KG1 (cell line): ENCODE measurements at places on chromosomes 16 and 17.

DNA sequence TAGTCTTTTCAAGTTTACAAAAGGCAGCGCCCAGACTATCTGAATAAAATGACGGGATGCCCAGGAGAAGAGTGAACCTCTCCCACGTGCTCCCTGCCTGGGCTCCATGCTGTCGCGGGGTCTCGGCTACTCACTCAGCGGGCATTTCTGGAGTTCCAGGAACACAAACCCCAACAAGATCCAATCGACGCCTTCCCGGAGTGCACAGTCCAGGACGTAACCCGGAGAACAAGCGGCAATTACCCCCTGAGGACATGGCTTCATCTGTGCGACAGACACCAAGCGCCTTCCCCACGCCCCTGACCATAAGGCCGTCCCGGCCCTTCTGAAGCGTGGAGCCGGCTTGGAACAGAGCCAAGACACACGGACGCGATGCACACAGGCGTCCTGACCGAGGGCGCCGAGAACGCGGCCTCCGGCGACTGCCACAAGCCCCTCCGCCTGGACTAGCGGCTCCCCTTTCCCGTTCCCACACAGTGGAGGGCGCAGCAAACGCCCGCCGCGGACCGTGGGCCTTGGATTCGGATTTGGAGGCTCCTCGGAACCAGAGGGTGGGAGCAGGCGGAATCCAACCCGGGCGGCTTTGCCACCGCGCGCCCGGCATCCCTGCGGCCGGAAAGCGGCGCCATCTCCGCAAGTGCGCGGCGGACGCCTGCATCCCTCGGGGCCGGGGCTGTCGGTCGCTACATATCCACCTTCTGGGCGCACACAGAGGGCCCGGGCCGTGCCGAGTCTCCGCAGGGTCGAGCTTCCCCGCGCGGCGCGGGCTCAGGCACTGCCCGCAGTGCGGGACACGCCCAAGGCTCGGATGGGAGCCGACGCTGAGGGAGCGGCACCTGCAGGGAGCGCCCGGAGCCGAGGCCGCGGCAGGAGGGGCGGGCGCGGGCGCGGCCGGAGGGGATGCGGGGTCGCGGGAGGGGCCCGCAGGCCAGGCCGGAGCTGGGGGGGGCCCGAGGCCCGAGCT lies 725 bp downstream of the ABCA3 start:
- DNase-seq: no peak

GRCh38 chr16:70713342-70713741 lies 27.5 kb upstream of the MTSS2 start:
- no peak for DNase-seq

DNA sequence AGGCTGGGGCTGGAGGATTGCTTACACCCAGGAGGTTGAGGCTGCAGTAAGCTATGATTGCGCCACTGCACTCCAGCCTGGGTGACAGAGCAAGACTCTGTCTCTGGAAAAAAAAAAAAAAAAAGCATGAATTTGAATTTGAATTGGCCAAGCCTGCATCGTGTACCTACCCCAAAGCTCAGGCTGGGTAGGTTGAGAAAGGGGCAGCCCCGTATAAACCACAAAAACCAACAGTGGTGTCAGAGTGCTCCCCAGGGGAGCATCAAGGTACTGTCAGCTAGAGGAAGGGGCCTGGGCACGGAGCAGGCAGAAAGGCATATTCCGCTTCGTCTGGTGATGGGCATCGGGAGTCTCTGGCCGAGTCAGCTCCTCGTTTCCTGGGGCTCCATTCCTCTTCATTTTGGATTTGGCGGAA lies 40.9 kb downstream of the RAP1GAP2 start:
- DNase-seq: no peak

GRCh38 chr17:77147357-77147801 lies 6.6 kb downstream of the SEC14L1 start:
- DNase-seq: no peak

DNA sequence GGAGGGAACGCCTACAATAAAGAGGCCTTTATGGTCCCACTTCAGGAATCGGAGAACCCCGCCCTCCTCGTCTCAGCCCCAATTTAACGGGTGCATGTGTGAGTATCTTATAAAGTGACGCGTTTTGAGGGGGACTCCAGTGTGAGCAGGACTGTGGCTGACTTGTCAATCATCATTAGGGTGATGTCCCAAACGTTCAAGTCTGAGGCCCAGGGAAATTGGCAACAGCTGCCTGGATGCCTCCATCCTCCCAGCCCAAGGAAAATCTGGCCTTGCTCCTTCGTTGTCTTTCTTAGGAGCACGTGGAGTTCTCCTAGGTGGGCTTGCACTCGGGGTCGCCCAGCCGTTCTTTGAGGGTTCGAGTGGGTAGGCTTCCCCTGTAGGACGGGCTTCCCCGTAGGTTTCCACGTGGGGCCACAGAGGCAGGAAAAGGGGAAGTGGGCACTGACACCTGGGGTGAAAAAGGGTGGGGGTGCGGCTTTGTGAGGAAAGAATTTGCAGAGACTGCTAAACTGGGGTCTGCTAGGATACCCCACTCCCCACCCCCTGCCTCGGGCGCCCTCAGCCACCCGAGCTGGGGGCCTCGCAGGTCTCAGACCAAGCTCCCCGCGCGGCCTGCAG lies 561 bp upstream of the HERPUD1 start:
- DNase-seq: no peak

- no peak for DNase-seq
Observed at GRCh38 chr17:69524854-69525253, 110.4 kb downstream of the MAP2K6 start.

GRCh38 chr16:68722119-68723024 lies 14.7 kb upstream of the CDH1 start:
- DNase-seq: no peak

DNA sequence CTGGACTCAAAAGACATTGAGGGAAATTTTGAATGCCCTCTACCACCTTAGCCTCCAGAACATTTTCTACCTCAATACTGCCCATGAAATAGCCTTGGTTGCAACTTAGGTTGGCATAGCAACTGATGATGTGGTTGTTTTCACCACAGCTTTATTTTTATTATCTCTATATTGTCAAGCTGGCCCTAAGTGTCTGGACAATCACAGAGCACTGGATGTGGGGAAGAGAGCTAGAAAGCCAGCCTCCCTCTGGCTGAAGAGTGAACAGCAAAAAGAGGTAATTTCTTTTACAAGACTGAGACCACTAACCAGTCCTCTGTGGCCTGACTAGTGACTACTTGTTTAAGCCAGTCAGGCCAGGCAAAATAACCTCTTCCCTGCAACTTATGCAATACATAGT lies 159.6 kb downstream of the HS3ST2 start:
- no peak for DNase-seq

- no peak for DNase-seq
Observed at GRCh38 chr16:24553983-24554382, 14.6 kb downstream of the RBBP6 start.

GRCh38 chr16:88855176-88855575 lies 1.6 kb downstream of the GALNS start:
- no peak for DNase-seq

DNA sequence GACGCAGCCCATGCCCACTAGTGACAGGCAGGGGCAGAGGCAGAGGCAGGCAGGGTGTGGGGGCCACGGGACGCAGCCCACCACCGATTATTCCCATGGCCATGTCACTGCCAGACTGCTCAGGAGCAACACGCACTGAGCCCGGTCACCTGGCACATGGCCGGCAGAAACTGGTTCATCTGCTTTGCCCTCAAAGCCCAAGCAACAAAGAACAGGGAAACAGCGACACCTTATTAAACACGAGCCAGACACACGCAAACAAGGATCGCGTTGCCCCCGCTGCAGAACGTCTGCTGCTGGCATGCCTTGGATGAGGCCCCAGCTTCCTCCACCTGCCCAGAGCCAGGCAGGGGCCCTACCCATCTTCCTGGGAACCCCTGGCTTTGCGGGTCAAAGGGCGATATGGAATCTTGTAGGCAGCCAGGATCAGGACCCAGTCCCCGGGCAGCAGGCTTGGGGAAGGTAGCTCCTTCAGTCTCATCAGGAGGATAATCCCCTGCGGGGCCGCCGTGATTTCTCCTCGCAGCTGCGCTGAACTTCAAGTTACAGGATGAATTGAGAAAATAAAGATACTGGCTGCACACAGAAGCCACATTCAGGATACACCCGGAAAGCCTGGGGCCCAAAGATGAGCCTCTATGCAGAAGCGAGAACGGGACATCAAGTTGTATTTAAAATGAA lies 4.8 kb downstream of the TBC1D16 start:
- no peak for DNase-seq

DNA sequence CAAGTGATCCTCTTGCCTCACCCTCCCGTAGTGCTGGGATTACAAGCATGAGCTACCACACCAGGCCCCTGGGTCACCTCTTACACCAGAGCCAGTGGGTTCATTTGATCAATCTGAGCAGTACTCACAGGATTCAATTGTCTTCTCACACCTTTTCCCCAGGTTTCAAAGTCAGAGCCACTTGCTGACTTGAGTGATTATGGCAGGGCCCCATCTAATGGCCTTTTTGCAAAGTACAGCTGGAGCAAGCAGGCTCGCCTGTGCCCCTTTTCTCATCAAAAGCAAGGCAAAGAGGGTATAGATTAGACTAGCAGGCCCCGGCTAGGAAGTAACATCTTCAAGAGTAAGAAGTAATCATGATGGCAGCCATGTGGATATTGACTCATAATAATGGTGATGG lies 114.8 kb upstream of the NOL11 start:
- DNase-seq: no peak

DNA sequence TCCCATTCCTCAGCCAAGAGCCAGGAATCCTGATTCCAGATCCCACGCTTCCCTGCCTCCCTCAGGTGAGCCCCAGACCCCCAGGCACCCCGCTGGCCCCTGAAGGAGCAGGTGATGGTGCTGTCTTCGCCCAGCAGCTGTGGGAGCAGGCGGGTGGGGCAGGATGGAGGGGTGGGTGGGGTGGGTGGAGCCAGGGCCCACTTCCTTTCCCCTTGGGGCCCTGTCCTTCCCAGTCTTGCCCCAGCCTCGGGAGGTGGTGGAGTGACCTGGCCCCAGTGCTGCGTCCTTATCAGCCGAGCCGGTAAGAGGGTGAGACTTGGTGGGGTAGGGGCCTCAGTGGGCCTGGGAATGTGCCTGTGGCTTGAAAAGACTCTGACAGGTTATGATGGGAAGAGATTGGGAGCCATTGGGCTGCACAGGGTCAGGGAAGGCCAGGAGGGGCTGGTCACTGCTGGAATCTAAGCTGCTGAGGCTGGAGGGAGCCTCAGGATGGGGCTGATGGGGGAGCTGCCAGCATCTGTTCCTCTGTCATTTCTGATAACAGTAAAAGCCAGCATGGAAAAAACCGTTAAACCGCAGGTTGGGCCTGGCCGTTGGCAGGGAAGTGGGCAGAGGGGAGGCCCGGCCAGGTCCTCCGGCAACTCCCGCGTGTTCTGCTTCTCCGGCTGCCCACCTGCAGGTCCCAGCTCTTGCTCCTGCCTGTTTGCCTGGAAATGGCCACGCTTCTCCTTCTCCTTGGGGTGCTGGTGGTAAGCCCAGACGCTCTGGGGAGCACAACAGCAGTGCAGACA lies at the start of gene SPN:
TSS of gene SPN (plus strand) at position 232 of the 791 bp plus-strand sequence. CDS start at position 714, 482 bp downstream.
- peak; percentile 64 for DNase-seq

DNA sequence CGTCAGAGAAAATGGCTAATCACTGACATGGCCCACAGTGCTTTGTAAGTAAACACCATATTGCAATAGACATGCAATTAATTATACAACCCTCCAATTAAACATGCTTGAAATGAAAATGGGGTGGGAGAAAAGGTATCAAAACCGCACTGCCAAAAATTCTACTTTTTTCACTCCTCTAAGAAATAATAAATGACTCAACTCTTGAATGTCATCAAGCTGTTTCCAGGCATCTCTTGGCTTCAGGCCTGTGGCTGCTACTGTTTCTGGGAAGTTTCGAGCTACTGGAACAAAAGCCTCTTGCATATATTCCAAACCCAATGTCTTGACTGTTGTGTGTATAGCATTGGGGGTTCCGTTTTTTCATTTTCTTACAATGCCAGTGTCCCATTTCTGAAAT lies 412.6 kb downstream of the RBFOX1 start:
- DNase-seq: no peak

DNA sequence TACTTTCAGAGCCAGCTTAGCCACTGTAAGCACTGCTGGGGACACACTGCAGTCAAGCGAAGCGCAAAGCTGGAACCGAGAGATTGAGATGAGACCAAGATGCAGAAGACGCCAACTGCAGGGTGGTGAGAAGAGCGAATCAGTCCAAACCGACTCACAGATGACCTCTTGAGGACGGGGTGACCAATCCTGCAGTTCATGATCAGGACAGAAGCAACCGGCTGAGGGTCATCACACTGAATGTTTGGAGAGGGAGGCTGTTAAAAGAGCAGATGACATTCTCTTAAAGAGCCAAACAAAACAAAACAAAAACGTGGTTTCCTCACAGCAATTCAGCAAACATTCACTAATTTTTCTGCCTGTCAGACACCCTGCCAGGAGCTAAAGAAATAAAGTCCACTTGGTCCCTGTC lies 8.5 kb downstream of the HASPIN start:
- no peak for DNase-seq

GRCh38 chr17:2191785-2192184 lies 111.8 kb downstream of the SMG6 start:
- DNase-seq: no peak

GRCh38 chr16:69057400-69058378 lies 47.8 kb upstream of the HAS3 start:
- no peak for DNase-seq

DNA sequence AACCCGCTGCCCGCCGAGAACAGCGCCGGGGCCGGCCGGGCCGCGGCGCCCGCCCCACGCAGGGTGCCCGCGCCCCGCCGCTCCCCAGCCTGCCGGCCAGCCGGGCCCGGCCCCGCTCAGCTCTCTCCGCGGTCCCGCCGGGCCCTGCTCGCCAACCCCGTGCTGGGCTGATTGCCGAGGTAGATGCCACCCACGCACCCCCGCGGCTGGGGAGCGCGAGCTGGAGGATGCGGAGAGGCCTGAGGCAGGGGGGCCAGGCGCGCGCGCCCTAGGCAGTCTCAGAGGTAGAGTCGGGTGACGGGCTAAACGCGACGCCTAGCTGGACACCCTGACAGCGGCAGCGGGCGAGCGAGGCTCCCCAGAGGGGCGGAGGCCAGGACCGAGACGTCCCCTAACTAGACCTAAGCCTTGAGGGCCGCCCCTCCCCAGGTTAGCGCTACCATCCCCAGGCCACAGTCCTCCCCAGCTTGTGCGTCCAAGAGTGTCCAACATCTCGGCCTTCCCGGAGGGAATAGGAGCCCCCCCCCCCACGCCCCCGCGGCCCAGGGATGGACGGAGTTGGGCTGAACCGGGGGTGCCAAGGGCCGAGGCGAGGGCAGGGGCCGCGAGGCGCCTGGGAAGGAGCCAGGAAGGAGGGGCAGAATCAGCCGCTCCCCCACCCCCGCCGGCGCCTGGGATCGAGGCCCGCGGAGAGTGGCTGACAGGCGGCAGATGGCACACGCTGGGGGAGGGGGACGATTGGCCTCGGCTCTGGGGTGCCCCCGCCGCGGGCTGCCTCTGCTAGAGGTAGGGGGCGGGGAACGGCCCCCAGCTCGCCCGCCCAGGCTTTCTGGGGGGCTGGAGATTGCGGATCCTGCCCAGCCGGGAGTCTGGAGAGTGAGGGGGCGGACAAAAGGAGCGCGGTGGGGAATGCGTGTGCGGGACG lies 2.5 kb upstream of the ZNF423 start:
- DNase-seq: no peak

DNA sequence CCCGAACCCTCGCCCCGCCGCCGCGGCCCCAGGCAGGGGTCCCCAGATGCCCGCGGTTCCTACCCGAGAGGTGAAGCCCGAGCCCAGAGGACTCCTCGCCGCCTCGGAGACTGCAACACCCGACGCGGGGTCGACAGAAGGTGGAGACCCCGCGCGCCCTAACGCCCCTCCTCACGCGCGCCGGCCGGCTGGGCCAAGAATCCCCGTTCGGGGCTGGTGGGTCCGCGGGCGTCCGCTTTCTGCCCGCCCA lies 515 bp downstream of the SUMO2 start:
- no peak for DNase-seq

GRCh38 chr17:8283356-8283755 lies 5.1 kb upstream of the RANGRF start:
- no peak for DNase-seq

GRCh38 chr17:72700226-72700625 lies 392.3 kb downstream of the SLC39A11 start:
- no peak for DNase-seq
